Thoracic aorta (tissue), 2 donors: ENCODE measurements at places on chromosomes 1 and 21.

DNA sequence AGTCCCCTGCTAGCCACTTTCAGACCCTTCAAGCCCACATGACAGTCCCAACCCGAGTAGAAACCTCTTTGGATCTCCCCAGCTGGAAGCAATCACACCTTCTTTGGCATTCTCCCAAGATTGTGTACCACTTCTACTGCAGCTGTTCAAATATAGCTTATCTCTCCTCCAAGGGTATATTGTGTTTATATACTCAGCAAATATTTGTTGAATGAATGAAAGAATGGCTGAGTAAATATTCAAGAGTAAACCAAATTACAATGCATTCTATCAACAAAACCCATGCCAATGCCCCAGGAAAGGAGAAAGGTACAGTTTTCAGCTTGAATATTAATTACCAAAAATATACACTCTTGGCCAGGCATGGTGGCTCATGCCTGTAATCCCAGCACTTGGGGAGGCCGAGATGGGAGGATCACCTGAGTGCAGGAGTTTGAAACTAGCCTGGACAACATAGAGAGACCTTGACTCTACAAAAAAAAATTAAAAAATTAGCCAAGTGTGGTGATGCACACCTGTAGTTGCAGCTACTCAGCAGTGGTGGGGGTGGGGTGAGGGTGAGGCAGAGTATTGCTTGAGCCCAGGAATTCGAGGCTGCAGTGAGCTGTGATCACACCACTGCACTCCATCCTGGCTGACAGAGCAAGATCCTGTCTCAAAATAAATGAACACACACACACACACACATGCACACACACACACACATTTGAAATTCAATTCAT is 68.5 kb downstream of the NIBAN1 start:
- no peak for DNase-seq

DNA sequence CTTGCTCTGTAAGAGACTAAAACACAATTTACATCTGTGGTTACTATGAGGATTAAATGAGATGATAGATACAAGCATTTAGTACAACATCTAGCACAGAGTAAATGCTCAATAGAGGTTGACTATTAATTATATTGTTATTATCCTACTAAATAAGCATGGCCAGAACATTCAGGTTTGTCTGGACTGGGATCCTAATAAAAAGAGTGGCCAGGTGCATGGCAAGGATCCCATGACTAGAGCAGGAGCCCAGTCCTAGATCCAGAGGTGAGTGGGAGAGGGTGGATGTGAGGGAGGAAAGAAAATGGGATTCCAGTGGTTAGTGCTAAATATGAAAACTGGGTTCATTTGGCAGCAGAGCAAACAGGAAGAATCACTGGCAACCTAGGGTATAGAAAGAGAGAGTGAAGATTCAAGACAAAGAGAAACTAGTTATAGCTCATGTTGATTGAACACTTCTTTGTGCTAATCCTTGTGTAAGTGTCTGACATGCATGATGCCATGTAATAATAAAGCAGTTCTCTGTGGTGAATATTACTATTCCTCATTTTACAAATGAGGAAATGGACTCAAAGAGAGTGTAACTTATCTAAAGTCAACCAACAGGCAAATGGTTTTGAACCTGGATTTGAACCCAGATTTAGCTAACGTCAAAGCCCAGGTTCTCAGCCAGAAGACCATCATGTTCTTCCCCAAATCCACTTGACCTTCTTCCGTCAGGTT is 71.1 kb upstream of the FGGY start:
- no peak for DNase-seq

GRCh38 chr21:20631633-20632032 is 366.6 kb upstream of the NCAM2 start:
- DNase-seq: no peak

DNA sequence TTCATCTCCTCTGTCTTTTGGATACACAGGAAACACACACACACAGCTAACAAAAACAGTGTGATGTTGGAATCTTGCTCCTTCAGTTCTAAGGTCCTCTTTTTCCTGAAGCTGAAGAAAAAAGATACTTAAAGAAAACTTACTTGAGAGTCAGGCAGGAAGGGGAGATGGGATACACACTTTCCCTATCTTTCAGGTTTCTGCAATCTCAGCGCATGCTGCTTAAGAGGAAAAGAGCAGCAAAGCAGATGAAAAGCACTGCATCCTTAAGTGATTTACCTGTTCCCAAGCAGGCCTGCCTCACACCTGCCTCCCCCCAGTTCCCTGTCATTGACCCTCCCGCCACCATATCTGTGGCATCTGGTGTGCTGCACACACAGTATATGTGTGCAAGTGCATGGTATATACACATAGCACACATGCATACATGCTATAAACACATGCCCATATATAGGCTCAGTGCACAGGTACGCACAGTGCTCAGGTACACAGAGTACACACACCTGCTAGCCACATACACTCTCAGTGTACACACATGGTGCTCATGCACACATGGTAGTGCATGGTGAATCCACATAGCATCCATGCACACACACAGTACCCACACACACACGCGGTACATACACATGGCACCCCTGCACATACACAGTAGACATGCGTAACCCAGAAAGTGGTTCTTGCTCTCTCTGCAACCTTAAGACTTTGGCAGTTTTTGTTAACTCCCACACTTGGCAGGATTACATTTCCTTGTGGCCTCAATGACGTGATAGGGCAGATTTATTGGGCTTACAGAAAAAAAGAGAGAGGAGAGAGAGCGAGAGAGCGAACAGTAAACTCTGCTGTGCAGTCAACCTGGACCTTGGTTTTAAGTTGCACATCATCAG is 166.9 kb downstream of the TOMM20 start:
- DNase-seq: no peak

DNA sequence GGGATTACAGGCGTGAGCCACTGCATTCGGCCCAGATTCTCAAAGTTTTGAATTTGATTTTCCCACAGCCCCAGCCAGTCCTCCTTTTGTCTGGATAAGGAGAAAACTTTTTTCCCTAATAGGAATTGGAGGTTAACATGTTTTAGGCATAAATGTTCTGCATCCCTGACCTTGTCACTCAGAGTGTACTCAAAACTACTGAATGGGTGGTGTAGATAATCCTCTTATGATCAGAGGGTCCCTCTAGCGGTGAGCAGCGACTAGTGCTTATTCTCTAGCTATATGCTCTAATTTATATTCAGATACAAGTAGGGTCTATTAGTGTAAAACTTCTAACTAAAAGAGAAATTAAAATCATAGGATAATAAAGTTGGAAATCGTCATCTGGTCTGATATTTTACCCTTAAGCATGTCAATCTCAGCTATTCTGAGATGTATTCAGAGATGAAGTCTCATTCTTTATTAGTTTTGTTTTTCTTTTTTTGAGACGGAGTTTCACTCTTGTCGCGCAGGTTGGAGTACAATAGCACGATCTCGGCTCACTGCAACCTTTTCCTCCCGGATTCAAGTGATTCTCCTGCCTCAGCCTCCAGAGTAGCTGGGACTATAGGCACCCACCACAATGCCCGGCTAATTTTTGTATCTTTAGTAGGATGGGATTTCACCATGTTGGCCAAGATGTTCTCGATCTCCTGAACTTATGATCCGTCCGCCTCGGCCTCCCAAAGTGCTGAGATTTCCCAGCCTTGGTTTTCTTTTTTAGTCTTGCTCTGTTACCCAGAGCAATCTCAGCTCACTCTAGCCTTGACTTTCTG is 2.7 kb upstream of the PSMD4 start:
- DNase-seq: peak; percentile 46

GRCh38 chr1:168138134-168138533 is 1.4 kb upstream of the GPR161 start:
- no peak for DNase-seq

GRCh38 chr1:10415211-10415930 is 14.9 kb upstream of the CENPS start:
- DNase-seq: no peak

DNA sequence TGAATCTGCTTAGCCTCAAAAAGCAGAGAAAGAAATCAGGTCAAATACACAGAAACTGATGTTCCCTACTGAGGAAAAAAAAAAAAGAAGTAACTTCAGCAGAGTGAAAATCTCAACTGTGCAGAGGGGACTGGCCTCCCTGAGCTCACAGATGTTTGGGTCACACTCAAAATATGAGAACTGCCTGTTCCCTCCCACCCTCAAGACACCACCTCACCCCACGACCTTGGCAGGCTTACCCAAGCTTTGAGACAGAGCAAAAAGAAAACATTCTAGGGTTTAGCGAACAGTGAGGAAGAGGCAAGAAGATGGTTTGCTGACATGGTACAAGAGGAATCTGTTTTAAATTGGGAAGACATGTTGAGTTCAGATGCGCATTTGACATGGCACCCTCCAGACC is 48.8 kb downstream of the NID1 start:
- DNase-seq: no peak

DNA sequence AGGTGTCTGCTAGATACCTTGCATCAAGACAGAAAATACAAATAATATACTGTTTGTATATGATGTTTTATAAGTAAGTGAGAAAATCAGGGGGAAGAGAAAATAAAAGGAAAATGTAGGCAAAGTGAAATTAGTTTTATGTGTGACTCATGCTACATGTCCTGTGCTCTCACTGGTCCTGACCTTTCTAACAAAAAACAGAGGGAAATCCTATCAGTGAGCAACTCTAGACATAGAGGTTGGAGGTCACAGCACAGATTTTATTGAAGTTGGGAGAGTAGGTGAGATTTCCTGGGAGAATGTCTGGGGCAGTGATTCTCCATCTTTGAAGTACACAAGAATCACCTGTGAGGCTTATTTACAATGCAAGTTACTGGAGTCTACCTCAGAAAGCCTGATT is 9.5 kb downstream of the SCCPDH start:
- DNase-seq: no peak

DNA sequence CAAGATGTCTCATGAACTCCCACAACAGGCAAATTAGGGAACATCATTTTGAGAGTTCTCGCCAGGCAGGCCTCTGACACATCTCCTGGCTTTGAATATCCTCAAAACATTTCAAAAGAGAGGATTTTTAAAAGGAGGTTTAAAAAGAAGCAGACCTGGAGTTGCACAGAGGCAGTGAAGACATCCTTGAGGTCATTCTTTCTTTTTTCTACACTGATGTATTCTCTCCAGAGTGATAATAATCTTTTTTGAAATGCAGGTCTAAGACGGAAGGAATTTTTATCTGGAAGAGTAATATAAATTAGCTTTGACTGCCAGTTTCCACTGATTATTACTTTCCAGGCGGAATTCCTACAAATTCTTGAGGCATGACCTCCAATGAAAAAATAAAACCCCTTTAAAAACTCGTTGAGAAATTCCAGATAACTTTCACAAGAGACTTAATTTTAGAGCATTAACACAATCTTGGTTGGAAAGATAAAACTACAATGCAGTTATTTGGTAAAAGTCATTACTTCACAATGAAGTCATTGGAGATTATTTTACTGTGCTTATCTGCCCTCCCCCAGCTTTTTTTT is 125.0 kb downstream of the LYPLAL1 start:
- DNase-seq: no peak

GRCh38 chr1:116693759-116694480 is 26.4 kb upstream of the IGSF3 start:
- DNase-seq: no peak

- DNase-seq: peak; percentile 76
Observed at GRCh38 chr1:225881959-225882693, at the start of gene TMEM63A. TSS of gene TMEM63A (minus strand) at chr1:225882380. CDS start at chr1:225877580, 4,800 bp downstream.

- no peak for DNase-seq
Observed at GRCh38 chr1:230752407-230752806, 5.2 kb downstream of the CAPN9 start.

GRCh38 chr21:36237441-36237840 is 80.8 kb downstream of the DOP1B start:
- no peak for DNase-seq

- DNase-seq: no peak
Observed at GRCh38 chr1:116808200-116808847, 54.1 kb downstream of the CD2 start.

DNA sequence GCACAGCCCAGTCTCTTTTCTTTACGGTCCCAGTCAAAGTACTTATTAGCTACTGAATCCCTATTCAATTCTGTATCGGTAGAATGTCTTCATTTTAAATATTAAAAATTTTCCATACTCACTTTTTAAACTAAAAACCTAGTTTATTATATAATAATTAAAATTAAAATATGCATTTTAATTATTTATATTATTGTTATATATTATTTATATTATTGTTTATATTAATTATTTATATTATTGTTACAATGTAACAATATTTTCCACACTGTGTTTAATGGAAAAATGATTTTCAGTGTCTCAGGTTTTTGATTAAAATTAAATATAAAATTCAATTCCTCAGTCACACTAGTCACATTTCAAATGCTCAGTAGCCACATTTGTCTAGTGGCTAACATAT is 18.2 kb upstream of the PPP2R5A start:
- no peak for DNase-seq

GRCh38 chr1:230204842-230205241 is 137.8 kb downstream of the GALNT2 start:
- no peak for DNase-seq

DNA sequence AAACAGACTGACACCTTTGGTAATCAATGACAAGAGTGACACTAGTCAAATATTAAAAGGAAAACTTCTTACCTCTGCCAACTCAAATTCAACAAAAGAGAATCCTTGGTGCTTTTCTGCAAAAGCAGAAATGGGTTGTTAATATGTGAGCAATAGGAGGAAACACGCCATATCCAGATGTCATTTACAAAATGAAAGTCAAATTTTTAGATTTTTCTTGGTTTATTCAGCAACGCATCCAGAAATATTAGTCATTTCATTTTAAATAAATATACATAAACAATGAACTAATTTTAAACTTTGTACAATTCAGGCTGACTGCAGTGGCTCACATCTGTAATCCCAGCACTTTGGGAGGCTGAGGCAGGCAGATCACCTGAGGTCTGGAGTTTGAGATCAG is 22.3 kb downstream of the PABPC4 start:
- DNase-seq: no peak

DNA sequence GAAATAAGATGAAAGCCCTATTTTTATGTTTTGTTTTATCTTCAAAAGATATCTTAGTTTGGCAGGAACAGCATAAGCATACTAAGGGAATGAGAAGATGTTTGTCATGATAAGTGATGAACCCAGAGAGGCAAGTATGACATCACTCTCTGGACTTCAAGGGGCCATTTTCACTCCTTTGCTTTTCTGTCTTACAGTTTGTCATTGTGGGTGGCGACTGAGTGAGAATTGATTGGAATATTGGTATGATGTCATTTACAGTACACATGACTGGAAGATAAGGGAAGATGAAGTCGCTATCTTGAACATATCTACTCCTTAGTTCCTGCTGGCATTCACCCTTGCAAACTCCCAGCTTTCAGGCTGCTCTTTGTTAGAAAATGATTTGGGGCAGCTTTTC is 258.1 kb upstream of the RAB4A start:
- no peak for DNase-seq

DNA sequence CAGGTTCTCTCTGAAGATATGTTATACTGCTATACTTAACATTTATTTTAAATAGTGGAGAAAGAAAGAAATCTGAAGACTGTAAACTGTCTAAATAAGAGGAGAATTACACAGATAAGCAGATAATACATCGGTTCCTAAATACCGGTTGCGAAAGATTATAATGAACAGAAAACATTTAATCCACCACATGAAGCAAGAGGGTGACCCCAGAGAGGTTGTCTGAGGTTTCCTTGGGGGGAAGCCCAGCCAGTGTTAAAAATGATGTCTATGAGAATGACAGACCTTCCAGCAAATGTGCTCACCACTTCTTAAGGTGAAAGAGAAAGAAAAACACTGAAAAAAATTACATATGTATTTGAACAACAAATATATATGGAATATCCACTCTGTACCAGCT is 356.4 kb upstream of the KAZN start:
- DNase-seq: no peak
